Stimulated activated CD4-positive, alpha-beta T cell treated with anti-CD3 and anti-CD28 coated beads, Interleukin-12 subunit alpha, Interleukin-12 subunit beta, amount 100 ng/mL, for 24 hours (primary cell): ENCODE measurements at places on chromosomes 16 and 17.
A peak's percentile ranks its signal among the peaks of the same experiment; 100 is the strongest.

- DNase-seq, result no peak
Measured at GRCh38 chr17:74737299-74738050, 419 bp downstream of the RAB37 start.

- no peak for DNase-seq
Measured at GRCh38 chr16:52629296-52629695, 82.4 kb upstream of the TOX3 start.

- DNase-seq, result no peak
Measured at GRCh38 chr17:64196601-64197000, 66.5 kb downstream of the TEX2 start.

DNA sequence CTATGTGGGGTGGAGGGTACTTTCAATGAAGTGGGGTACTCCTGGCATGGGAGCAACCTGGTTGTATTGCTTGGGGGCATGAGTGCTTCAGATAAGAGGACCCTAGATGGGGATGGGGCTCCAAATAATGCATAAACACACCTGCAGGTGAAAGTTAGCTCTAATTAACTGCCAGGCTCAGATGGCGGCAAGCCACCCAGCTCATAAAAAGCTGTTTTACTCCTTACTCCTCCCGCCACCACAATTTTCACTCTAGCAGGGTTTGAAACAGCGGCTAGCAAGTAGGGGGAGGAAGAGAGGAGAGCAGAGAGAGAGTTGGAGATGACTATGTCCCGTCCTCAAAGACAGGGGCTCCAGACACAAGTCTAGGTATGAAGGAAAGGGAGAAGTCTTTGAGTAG, 117.7 kb upstream of the WSCD1 start:
- no peak for DNase-seq

DNA sequence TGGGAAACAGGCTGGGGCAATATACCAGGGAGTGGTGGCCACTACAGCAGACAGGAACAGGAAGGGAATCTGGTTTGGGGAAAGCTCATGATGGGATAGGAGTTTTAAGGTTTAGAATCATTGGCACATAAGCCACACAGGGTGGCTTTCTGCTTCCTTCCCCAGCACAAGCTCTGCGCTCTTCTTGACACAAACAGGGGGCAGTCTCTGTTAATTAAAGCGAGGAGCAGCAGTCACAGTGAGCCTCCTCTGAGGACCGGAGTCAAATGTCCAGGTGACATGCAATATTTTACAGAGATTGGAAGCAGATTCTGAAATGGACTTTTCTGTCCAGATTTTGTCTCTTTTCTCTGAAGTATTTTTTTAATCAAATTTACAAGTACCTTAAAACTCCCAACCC, 2.8 kb upstream of the SHISA9 start:
- DNase-seq, result no peak

DNA sequence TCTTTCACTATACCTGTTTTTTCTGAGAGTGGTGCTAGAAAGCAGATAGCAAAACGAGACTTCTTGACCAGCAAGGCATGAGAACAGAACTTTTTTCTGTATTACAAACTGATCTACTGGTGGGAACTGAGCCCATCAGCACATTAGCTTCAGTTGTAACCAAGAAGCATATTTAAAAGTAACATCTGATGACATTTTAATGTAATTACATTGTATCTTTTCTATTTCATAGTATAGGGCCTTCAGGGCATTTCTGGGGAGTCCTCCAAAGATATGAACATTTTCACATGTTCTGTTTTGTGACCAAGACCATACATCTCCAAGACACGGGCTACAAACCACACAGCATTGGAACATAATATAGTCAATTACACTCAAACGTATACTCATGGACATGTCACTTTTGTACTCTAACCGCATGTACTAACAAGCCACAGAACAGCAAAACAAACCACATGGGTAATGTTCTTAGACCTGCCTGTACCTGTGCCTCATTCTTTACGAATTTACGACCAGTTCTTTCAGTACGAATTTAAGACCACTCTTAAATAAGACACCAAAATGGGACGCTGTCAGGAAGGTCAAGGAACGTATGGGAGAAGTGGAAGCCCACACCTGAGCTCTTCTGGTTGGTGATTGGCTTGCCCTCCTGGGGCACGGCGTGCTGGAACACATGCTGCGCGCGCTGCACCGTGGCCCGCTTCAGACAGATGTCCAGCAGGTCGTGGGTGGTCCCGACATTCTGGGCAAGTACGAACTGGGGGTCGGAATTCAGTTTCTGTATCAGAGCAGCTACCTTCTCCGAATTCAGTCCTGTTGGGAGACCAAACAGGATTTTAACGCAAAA, 825 bp downstream of the BLMH start:
- no peak for DNase-seq

GRCh38 chr17:5434984-5435383, 4.0 kb downstream of the C1QBP start:
- no peak for DNase-seq

DNA sequence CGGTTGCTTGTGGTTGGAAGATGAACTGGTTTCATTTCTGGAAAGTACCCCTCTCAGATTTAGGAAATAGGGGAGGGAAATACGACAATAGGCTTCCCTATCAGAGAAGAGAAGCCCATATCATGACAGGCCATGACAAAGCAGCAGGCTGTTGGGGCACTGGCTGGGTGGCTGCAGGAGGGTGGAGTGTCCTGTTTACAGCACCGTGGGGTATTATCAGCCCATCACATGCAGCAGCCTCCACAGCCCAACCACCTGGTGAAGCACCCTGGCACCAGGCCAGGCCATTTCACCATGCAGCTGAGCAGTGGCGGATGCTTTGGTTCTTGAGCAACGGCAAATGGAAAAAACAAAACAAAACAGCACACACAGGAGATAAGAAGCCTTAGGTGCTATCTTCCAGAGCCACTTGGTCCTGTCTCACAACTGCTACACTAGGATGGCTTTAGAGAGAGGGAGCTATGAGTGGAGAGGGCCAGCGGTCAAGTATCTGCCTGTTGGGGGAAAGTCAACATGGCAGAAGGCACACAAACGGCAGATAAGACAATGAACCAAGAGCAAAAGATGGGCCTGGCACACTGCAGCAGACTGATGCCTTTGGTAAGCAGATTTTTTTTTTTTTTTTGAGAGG, 24.2 kb downstream of the FAM117A start:
- peak; percentile 74 for DNase-seq

- no peak for DNase-seq
Measured at GRCh38 chr17:82713071-82713723, 3.3 kb upstream of the FN3KRP start.

DNA sequence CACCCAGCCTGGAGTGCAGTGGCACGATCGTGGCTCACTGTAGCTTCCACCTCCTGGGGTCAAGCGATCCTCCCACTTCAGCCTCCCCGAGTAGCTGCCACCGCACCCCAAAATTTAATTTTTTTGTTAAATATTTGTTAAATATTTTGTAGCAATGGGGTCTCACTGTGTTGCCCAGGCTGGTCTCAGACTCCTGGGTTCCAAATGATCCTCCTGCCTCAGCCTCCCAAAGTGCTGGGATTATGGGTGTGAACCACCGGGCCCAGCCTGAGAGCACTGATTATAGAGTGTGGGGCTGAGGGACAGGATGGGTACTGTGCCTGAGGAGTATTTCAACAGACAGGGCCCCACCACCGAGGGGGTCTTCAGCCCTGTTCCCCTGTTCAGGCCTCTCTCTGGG, 35.6 kb downstream of the TPSG1 start:
- DNase-seq, result no peak

GRCh38 chr16:1825381-1825863, 1.2 kb downstream of the HAGH start:
- no peak for DNase-seq

GRCh38 chr16:339680-340079, 12.8 kb downstream of the AXIN1 start:
- no peak for DNase-seq

DNA sequence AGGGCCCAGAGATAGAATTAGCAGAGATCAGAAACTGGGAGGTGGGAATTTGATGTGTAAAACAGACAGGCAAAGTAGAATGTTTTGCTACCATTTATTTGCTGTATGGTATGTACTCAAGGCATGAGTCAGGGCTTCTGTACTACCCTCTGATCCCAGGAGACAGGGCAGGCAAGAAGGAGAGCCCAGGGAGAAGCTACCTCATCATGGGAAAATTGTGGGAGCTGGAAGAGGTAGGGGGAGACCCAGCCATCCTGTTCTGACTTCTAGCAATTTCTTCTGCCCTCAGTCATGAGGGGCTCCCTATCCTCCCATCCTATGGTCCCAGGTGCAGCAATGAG, 1.7 kb upstream of the PIGS start:
- no peak for DNase-seq

GRCh38 chr16:2154533-2155090, 970 bp upstream of the TRAF7 start:
- peak; percentile 40 for DNase-seq

DNA sequence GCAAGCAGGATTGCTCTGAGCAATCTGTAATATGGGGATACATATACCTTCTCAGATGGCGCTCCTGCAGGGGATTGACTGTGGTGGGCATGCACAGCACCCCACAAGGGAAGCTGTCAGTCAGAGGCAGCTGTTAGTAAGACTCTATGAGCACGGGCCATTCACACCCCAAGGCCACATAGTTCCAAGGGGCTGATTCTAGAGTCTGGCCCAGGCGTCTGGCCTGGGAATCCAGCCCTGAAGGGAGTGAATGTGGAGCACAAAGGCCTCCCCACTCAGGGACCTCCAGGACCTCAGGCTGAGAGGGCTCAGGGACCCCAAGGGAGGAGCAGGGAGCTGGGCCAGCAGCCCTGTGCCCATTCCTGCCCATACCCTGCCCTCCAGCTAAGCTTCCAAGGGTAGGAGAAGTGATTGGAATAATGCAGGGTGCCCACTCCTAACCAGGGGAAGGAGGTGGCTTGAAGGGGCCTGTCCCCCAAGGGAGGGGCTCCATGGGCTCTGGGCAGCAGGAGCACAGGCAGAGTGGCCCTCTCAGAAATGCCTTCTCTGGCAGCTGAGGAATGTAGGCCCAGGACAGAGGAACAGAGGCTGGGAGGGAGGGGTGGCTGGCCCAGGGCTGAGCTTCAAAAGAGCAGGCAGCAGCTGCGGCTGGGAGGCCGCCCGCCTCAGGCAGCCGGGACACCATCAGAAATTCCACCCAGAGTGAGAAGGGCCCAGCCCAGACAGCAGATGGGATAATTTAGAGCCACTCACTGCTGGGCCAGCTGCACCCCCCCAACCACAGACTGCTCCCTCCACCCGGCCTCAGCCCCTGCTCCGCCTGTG, 48.9 kb upstream of the MRPS23 start:
- no peak for DNase-seq

- DNase-seq, result no peak
Measured at GRCh38 chr17:39794249-39794970, 56.7 kb downstream of the GRB7 start.

DNA sequence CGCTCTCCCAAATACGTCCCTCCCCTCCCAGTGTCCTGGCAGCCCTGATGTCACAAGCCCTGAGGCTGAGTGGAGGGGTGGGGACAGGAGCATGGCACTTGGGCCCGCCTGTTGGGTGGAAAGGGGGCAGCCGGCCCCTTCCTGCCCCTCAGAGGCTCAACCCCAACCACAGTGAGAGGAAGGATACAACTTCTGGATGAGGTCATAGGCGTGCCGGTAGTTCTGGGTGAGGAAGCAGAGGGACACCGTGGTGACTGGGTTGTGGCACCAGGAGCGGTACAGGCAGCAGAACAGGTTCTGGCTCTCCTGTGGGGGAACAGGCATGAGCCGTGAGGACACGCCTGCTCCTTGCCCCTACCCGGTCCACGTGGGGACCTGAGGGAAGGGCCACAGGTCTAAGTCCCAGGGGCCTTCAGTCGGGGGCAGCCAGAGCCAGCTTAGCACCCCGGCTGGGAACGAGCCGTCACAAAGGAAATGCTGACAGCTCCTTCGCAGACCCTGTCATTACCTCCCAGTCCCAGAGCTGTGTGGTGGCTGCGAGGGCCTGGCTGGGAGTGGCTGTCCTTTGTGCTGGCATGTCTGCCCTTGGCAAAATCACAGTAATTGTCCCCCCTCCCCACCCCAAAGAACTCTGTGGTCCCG, 11.2 kb upstream of the MTSS2 start:
- no peak for DNase-seq

DNA sequence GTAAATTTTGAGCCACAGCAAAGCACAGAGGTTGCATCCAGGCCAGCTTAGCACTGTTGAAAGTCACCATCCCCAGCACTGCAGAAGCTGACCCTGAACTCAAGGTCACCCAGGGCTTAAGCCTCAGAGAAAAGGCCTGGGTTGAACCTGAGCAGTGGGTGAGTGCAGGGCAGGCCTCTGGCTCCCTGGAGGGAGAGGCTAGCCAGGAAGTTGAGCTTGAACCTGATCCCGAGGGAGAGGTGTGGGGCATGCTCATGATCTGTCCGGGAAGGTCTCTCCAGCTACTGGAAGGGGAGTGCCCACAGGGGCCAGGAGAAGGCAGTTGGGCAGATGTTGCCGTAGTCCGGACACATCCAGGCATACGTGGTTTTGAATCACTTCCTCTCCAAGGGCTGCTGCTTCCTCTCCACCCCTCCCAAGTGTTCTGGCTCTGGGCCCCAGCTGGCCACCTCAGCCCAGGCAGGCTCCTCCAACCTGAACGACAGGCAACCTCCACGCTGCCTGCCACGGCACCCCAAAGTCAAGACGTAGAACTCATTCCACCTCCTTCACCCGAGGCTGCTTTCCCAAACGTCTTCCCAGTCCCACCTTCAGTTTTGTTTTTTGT, 18.4 kb downstream of the CARHSP1 start:
- no peak for DNase-seq

DNA sequence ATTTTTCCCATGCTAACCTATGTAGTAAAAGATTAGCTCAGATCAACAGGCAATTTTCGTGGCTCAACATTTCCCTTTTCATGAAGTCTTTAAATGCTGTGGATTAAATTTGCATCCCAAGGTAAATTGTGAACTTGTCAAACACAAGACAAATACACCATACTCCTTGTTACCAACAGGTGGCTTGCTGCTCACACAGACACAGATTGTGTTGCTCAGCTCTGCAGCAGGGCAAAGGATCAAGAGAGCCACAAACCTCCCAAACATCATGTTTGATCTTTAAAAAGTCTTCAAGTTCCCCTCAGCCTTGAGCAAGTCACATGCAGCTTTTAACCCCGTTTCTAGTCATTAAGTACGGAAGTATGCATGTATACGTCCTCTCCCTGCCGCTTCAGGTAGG, 119.6 kb upstream of the CNTNAP4 start:
- no peak for DNase-seq

GRCh38 chr17:40157973-40158372, 17.6 kb downstream of the CASC3 start:
- DNase-seq, result no peak
